ENCODE measurements at places on chromosomes 12 and 14.

DNA sequence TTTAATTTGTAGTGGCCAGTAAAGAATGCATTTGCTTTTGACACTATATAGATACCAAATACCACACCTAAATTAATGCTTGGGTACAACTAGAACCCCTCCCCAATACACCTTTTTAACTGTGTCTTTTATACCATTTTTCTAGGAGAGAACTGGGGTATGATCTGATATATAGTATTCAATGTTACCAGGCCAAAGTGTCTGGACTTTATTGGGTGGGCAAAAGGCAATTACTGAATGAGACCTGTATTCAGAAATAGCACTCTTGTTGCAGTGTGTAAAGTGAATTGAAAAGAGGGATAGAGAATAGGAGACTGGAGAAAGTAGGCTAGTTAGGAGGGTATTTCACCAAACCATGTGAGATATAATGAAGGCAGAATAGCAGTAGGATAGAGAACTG, 74.4 kb downstream of the SEC23A start:
- DNase-seq: no peak

DNA sequence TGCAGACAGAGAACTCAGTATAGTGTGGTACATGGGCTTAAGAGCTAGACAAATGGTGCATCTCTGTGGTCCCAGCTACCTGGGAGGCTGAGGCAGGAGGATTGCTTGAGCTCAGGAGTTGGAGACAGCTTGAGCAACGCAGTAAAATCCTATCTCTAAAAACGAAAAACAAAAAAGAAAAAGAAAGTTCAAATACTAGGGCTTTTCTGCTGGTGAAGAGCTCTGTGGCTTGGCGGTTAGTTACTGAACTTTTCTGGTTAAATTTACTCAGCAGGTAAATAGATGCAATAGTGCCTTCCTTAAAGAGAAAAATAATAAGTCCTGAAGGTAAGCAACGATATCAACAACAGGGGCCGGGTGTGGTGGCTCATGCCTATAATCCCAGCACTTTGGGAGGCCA, 31.4 kb upstream of the RAP1B start:
- DNase-seq: no peak

DNA sequence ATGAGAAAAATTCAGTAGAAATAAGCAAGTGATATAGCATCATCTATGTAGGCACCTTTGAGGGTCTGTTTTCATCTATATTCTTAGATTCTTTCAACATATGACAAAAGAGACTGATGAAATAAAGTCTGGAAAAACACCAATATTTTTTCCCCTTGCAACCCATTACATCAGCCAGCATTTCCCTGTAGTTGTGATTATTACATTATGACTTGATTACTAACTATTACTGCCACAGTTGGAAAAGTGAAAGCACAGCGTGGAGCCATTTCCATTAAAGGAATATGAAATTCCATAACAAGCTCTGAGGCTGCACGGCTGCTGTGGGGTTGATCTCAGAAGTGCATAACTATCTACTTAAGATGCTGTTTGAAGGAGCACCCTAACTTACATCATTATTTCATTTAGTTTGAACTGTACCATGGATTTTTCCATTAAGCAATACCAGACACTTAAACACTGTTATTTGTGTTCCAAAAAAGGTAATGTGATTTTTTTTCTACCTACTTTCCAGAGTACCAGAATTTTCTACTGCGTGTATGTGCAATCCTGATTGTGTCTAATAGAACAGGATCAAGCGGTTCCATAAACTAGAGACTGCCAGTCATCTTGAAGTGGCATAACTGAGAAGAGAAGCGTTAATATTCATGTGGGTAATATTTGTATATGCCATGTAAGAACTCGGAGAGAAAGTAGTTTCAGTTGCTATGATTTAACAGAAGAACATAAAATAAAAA, 405.5 kb downstream of the MDGA2 start:
- DNase-seq: no peak

DNA sequence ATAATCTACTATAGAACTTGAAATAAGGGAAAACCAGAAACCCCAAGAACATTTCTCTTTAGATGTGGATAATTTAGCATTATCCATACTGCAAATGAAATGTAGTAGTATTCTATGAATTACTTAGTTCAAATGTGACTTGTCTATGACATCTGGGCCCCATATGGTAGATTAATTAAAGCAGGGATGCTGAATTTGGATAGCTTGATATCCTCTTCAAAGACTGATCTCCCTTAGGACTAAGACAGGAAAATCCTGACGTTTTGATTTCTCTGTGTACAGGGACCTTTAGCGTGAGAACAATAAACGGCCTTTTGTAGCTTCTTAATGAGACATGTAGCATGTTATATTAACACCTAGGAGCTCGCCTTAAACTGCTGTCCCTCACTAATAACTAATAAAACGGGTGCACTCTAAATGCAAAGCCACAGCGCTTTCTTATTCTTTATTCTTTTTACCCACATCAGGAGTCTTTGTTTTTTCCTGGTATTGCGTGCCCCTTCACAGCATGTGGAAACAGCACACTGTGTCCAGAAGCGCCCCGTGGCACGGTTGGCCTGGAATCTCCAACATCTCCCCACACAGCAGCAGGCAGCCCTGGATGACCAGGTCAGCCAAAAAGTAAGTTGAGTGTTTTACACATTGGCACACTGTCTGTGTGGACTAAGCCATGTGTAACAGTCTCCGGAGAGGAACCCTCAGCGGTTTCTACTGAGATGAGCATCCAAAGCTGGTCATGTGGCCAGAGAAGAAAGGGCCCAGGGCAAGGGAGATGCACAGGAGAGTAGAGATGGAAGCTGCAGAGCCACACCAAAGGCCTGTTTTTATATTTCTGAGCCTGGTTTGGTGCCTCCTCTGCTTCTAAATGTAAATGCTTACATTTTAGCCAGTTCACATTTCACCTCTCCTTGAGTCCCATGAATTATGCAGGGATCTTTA, 93.1 kb downstream of the SRGAP1 start:
- DNase-seq: no peak

DNA sequence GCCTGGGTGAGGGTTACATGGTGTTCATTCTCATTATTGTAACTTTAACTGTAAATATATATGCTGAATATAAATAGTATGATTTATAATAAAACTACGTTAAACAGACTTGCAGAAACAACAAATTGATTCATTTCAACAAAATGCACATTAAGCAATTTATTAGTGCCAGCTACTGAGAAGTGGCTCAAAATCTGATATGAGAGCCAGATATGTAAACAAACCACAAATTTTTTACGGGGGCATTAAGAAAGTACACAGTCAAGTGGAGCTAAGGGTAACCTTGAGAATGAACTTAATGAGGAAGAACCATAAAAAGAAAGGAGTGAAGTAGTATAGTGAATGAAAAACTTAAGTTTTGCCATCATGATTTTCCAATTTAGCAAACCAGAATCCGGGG, 40.3 kb downstream of the CEP128 start:
- no peak for DNase-seq

DNA sequence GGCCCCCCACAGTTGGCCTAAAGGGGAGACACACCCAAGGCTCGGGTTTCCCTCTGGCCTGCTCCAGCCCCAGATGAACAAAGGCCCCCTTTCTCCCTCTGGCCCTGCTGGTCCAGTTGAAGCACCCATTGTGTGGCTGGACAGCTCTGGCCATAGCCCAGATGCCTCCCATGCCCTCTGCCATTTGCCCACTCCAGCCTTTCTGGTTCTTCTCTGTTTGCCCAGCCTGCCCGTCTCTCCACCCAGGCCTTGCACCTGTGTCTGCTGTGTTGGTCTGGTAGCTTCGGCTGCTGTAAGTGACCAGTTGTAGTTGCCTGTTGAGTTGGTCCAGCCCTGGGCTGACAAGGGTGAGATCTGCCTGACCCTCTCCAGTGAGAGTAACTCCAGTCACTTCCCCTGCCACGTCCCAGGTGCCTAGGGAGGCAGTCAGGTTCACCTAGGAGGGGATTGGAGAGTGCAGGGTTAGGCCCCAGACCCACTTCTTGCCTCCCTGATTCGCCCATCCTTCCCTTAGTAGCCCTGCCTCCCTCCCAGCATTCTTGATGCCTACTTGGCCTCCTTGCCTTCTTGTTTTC, 3.0 kb downstream of the B4GALNT1 start:
- DNase-seq: no peak

Data from stimulated activated CD8-positive, alpha-beta memory T cell treated with anti-CD3 and anti-CD28 coated beads, Interleukin-15, amount 100 ng/mL, for 24 hours (primary cell).